ENCODE measurements at places on chromosomes 16 and 17.

DNA sequence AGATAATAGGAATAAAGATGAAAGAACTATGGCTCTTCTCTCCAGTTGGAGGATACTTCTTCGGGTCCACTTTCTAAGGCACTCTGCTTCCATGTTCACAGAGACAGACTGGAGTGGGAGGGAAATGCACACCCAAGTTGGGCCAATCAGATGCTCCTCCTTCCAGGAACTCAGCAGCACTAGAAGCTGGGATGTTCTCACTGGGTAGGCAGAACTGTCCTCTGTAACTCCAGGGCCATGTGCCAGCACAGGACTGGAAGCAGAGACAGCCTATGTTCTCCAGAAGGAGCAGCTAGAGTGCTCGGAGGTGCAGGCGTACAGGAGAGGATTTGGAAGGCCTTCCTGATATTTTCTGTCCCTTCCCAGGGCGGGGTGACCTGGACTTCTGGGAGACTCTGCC, 49.9 kb upstream of the SREBF1 start:
- DNase-seq: no peak

DNA sequence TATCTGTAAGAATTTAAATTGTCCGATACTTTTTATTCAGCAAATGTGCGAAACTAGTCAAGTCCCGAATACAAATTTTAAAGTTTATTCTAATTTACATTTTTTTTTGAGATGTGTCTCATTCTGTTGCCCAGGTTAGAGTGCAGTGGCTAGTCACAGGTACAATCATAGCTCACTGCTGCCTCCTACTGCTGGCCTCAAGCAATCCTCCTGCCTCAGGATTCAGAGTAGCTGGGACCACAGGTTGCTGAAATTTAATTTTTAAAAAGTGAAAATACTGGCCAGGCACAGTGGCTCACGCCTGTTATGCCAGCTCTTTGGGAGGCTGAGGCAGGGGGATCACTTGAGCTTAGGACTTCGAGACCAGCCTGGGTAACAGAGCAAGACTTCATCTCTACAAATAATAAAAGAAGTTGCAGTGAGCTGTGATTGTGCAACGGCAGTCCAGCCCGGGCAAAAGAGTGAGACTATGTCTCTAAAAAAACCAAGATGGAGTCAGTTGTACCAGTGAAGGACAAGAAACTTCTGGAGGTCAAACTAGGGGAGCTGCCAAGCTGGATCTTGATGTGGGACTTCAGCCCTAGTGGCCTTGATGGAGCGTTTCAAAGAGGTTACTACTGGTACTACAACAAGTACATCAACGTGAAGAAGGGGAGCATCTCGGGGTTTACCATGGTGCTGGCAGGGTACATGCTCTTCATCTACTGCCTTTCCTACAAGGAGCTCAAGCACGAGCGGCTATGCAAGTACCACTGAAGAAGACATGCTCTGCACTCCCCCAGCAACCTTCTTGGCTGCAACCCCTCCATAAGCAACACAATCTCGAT, 5.6 kb downstream of the POLG2 start:
- DNase-seq: no peak

DNA sequence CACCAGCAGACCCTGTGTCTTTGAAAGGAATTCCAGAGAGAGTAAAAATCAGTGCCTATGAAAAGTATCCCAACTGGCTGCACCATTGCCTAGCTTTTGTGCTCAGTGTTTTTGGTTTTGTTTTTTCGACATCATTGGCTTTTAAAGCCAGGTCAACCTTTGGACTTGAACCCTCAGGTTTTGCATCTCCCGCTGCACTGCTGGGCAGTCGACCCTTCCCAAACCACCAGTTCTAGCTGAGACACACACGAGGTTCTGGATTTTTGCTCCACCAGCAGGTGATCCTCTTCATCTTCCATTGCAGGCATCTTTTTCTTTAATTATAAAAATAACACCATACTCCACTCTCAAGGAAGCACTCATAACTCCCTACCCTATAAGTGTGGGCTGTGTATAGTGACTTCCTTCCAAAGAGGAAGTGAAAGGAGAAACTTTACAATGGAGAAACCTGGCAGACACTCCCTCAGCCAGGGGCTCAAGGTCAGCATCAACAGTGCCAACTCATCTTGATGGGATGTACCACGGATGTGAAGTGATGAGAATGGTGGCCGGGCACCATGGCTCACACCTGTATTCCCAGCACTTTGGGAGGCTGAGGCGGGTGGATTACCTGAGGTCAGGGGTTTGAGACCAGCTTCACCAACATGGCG, 57.8 kb downstream of the BMERB1 start:
- no peak for DNase-seq

GRCh38 chr16:83737729-83738354, 69.9 kb upstream of the HSBP1 start:
- DNase-seq: no peak

- no peak for DNase-seq
Measured at GRCh38 chr17:288802-289356, 63.7 kb downstream of the RPH3AL start.

GRCh38 chr17:42803074-42803883, 4.6 kb downstream of the CNTD1 start:
- no peak for DNase-seq

- DNase-seq: no peak
Measured at GRCh38 chr16:50467943-50468748, 80.0 kb upstream of the NKD1 start.

GRCh38 chr16:86508028-86508946, 2.0 kb upstream of the FOXF1 start:
- no peak for DNase-seq

GRCh38 chr16:48911700-48912099, 301.7 kb upstream of the N4BP1 start:
- DNase-seq: no peak

All from DMS79 (cell line).